ENCODE measurements at places on chromosomes 3 and 15.
A peak's percentile ranks its signal among the peaks of the same experiment; 100 is the strongest.

- no peak for DNase-seq
Measured at GRCh38 chr3:39398700-39399099, 7.8 kb upstream of the RPSA start.

DNA sequence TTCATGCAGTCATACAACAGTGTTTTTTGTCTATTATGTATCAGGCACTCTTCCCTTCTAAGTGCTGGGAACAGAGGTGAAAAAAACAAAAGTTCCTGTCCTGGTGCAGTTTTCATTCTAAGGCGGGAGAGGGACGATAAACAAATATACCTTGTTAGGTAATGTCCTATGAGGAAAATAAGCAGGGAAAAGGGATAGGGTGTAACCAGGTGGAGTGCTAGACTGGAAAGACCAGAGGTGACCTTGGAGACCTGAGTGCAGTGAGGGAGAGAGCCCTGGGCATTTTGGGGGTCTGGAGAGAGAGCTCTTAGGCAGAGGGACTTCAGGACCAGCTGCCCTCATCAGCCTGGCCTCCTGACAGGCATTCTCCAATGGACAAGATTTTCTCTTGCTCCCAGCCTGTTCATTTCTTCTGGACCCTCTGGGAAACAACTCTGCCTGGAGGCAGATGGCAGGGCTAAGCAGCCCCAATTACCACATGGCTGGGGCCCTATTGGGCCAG lies 97.2 kb upstream of the TJP1 start:
- no peak for DNase-seq

GRCh38 chr15:77474310-77474988 lies 53.8 kb downstream of the HMG20A start:
- no peak for DNase-seq

DNA sequence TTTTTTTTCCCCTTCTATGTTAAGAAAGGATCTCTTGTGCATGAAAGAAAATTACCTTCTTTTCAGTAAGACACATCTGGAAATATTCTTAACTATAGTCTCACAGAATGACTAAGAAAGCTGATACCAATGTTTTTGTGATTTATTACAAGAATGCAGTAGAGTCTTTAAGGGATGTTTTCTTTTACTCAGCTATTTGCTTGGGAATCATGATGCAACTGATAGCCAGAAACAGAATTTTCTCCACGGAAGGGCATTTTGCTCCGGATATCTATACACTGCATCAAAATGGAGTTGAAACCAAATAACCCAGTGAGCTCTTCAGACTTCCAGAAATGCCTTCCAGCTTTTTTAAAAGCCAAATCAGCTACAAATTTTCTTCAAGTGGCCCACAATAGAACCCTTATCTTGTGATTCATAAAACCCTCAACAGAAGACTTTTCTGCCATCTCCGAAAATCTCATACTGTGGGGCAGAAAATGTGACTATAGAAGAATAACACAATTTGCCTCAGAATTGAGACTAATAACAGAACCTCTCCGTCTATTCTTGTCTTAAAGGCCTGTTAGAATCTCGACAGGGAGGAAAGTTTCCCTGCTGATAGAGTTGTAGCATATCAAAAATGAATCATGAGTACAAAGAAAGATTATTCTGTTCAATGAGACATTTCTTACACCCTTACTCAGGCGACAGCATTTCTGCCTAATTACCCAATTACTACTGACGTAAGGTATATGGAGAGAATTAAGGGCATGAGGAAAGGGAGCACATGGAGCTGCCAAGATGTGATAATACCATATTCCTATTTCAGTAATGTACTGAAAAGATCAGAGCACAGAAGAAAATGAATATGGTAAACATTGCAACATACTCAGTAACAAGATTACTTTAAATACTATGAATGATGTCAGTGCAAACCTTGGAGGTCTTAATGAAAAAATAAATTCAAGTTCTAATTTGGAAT lies 900.1 kb downstream of the ROBO1 start:
- DNase-seq: no peak

DNA sequence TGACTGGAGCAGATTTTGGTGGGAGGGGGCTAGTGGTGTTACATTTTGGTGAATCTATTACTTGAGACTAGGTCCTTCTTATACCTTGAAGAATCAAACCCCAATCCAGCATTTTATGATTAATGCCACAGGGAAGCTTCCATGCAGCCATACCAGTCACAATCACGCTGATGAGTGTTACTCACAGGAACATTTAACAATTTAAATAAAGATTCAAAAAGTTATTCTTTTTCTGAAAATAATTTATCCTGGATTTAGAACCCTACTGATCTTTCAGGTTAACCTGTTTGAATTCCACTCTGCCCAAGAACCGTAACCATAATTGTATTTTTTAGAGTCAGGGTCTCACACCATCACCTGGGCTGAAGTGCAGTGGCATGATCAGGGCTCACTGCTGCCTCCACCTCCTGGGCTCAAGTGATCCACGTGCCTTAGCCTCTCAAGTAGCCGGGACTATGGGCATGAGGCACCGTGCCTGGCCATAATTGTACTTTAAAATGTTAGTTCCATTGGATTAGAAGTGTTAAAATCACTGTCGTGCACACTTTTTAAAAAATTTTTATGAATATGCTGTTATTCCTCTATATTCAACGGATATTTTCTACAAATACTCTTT lies 929 bp upstream of the MTMR10 start:
- no peak for DNase-seq

DNA sequence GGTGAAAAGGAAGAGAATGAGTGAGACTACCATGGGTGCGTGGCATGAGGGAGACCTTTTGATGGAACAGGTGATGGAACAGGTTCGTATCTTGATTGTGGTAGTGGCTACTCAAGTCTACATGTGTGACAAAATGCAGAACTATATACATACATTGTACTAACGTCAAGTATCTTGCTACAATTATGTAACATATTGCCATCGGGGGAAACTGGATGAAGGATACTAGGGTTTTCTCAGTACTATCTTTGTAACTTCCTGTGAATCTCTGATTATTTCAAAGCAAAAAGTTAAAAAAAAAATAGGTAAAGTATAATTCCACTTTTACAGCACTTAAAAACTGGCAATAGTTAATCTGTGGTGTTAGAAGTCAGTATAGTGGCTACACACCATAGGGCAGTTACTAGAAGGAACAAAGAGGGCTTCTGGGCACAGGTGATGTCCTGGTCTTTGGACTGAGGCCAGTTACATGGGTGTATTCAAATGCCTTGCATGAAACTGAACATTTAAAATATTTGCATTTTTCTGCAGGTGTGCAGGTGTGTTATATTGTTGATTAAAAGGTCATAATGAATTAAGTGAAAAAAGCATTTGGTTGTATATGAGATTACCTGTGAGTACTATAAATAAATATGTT lies 61.4 kb downstream of the LRRK1 start:
- no peak for DNase-seq

DNA sequence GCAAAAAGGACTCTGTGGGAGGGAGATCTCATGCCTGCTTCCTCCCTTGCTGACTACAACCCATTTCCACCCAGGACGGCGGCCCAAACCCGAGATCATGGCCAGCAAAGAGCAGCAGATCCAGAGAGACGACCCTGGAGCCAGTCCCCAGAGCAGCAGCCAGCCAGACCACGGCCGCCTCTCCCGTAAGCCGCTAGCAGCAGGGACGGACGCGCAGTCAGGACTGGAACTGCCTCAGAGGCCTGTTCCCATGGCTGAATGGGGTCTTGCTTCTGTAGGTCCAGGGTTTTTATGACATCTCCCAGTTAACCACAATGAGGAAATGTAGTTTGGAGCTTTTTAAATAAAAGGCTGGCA lies 67.2 kb downstream of the BOC start:
- DNase-seq: no peak

DNA sequence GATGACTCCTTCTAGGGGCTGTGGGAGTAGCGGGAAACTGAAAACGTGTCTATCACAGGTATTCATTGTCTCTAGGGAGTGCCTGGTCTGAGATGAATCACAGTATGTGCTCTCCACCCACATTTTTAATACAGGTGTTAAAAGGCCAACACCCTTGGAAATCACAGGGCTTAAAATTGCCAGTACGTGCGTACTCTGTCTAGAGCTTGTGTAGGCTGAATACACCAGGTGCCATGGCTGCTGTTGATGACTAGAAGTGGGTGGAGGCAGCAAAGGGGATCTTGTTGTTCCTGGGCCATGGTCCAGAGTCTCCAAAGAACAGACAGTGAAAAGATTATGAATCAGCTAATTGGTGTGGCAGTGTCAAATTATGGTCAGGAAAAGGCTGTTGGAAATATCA lies 35.1 kb upstream of the P3H2 start:
- no peak for DNase-seq

- no peak for DNase-seq
Measured at GRCh38 chr15:61871926-61872522, 188.2 kb downstream of the VPS13C start.

DNA sequence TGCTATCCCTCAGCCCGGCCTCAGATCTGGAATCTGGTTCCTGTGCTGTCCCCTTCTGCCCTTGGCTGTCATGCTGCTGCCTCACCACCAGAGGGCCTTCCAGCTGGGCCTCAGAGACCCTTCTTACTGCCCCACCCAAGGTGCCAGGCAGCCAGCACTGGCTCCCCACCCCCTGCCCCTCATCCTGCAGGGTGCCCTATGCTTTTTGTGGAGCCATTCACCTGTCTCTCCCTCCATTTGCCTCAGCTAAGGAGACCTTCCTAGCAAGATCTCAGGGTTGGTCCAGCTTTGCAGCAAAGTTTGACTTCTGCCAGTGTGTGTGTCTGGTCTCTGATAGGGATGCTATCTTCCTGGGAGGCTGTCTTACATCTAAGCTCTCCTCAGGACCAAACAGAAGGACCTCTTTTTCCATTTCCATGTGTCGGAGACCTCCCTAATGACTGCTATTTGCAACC lies 1.9 kb upstream of the VWA5B2 start:
- DNase-seq: peak; percentile 35

DNA sequence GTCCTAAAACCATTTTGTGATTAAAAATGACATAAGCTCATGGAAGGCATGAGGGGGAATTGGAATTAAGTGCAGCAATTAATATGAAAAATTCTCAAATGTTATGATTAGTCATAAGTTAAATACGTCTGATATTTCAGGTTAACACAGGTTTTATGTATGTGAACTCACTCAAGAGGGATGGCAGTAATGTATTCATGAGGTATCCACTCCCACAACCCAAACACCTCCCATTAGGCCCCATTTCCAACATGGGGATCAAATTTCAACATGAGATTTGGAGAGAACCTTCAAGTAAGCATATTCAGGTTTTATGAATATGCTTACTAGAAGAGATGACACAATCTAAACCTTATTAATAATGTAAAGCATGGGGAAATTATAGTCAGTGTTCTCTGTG lies 41.6 kb upstream of the IL20RB start:
- no peak for DNase-seq

DNA sequence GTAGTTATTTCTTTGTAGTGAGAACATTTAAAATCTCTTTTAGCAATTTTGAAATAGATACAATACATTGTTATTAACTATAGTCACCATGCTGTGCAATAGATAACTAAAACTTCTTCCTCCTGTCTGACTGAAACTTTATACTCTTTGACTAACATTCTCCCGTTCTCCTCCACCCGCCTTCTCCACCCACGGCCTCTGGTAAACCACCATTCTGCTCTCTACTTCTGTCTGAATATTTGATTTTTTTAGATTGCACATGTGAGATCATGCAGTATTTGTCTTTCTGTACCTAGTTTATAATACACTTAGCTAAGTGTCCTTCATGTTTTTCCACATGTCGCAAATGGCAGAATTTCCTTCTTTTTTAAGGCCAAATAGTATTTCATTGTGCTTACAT lies 72.8 kb upstream of the RBM5 start:
- DNase-seq: no peak

DNA sequence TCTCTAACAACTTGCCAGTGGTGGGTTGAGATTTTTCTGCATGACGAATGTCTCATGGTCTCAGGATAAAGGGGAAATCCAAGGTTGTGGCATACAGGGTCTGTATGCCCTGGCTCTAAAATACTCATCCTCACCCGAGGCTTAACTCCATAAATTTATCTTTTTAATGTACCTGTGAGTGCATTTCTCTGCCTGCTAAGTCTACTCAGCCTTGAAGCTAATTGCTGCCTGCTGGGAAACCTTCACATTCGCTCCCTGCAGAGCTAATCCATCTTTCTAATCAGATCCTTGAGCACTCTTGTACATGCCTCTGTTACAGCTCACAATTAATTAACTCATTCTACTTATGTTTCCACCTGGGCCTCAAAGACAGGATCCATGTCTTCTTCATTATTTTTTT lies 93.8 kb downstream of the CMSS1 start:
- no peak for DNase-seq

DNA sequence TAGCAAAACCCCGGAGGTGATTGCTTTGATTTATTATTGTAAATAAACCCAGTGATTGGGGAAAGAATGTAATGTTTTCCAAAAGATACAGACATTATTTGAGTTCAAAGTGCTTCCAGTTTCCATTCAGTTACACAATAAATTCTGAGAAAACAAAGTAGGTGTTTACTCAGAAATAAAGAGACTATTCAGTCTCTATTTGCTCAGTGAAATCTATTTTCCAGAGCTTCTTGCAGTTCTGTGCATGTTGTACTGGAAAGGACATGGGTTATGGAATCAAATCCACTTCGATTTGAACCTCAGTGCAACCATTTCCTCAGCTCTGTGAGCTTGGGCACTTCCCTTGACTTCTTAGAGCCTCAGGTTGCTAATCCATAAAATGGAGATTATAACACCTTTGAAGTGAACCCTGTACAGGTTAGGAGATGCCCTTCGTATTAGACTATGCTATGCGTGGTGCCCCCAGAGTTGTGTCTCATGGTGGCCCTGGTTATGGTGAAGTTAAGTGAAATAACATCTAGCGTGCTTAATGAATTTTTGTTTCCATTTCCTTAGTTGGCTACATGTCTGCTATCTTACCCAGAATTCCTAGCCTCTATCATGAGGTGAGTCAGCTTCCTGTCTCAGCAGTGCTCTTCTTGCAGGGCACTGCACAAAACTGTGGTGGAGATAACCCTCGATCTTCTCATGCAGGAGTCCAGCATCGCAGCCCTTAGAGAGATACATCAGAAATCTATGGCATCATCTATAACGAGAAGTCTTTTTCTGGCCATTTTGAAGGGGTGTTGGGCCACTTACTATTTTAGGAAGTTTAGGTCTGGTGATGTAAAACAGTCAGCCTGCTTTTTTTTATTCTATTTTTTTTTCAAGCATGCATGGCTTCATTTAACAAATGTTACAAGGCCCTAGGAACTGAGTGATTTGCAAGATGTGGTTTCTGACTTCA lies 97.7 kb downstream of the RPL39L start:
- no peak for DNase-seq

DNA sequence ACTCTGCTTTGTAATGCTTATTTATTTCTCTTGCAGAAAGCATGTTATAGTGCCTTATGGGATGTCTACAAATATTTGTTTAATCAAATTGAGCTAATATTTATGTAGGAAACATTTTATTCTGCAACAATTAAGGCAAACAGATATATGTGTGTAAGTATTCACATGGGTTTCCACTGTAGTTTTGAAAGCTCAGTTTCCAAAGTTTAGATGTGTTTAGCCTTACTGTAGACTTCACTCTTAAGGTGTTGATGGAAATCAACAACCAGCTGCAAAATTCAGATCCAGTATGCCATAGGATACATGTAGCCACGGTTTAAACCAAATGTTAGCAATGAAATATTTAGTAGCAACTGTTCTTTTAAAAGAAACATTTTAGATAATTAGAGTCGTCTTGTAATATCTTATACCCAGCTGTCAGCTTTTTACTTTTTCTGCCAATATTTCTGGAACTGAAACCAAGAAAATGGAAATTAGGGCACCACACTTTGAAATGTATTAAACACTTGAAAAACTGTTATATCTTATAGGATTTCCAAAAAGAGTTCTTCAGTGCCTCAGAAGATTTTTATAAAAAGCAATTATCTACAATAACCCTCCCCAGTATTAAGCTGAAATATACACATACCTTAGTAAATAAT lies 18.5 kb downstream of the PIK3CA start:
- no peak for DNase-seq

Data from Panc1 (cell line).